Esophagus mucosa (tissue), 1 donor: ENCODE measurements at places on chromosomes 1 and 21.

DNA sequence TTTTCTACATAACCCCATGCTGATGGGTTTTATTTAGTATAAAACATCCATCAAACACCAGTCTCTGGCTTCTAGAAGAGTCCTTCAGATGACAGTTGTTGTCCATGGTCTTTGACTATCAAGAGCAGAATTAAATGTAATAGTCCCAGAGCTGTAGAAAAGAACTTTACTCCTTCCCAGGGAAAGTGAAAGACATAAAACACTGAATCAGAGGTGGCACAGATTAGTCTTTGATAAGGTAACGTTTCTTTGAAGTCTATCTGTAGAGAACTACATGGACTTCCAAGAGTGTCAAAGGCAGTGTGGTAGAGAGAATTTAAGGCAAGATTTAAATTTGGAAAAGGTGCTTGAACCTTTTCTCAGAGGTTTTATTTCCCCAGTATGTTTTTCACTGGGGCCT is 21.9 kb downstream of the SYNC start:
- no peak for ATAC-seq

DNA sequence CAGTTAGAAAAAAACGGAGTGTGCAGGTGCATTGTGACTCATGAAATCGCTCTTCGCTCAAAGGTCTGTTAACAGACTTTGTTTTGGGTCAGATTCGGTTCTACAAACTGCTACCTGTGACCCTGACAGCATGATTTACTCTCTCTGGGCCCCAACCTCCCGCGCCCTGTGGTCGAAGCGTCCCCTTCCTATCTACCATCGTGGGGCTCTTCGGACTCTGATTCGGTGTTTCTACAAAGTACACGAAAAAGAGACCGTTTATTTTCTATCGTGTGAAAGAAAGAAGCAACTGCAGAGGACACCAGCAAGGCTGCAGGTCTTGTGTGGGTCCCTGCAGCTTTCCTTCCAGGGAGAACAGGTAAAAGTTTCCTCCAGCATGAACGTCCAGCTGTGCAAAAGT is 29.4 kb upstream of the SLC19A1 start:
- no peak for ATAC-seq

DNA sequence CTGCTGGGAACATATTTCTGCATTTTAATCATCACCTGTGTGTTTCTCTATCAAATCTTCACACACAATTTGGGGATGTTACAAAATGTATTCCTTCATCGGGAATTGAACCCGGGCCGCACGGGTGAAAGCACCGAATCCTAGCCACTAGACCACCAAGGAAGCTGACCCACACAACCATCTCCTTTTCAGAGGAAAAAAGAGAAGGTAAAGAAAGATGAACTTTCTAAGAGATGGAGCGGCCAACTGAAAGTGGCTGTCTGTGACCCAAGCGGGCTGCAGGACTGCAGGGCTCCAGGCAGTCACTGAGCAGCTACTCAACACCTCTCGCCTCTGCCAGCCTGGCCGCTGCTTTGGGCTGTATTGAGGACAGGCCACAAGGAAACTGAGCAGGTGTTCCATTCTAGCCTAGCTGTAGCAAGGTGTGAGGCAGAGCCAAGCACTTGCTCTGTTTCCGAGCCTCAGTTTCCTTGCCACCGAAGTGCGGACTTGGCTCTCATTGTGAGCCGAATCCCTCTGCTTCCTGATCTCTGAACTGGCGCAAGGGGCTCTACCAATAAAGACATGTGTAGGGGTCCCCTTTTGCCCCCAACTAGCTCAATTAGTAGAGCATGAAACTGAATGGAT is 156.9 kb upstream of the NBPF11 start:
- peak; percentile 18 for ATAC-seq

DNA sequence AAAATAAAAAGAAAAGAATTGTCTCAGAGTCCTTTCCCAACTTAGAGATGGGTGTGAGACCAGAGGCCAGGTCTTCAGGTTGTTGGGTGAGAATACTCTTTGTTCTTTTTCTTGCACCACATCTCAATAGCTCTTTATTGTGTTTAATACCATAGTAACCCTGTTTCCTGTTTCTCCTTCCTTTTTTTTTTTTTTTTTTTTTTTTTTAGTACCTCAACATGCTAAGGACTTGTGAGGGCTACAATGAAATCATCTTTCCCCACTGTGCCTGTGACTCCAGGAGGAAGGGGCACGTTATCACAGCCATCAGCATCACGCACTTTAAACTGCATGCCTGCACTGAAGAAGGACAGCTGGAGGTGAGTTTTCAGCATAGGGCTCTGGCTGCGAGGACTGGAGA is 24.4 kb downstream of the CELF3 start:
- ATAC-seq = no peak

DNA sequence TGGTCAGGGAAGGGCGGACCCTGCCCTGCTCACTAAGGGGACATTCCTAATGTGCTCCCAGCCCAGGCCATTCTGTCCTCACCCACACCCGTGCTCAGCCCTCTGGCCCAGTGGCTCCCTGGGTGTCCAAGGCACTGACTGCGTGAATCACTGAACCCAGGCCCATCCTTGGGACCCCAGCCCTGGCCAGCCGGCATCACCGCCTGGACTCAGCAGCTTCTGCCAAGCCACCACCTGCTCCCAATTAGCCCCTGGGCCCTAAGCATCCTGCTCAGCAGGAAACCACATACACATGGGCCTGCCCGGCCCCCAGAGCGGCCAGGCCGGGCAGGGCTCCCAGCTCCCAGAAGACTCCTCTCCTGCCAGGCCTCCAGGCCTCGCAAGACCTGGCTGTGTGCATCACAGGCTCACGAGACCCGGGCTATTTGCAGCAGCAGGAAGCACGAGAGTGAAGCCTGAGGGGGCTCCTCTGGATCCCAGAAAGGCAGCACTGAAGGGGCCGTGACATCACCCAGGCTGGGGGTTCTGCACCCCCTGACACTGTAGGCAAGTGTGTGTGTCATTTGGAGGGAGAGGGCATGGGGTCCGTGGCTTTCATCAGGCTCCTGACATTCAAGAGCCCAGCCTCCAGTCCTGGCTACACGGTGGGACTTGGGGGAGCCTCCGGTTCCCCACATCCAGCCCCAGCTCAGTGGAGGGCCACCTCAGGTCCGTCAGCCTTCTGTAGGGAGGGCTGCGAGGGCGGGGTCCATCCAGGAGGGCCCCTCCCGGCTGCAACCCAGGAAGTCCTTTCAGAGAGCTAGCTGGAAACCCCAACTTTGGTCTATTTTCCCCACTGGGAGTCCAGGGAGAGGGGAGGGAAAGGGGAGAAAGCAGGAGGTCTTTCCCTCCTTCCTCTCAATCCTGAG is 1.6 kb downstream of the MFAP2 start:
- peak; percentile 4 for ATAC-seq
